ENCODE measurements at places on chromosomes 12 and 14.

DNA sequence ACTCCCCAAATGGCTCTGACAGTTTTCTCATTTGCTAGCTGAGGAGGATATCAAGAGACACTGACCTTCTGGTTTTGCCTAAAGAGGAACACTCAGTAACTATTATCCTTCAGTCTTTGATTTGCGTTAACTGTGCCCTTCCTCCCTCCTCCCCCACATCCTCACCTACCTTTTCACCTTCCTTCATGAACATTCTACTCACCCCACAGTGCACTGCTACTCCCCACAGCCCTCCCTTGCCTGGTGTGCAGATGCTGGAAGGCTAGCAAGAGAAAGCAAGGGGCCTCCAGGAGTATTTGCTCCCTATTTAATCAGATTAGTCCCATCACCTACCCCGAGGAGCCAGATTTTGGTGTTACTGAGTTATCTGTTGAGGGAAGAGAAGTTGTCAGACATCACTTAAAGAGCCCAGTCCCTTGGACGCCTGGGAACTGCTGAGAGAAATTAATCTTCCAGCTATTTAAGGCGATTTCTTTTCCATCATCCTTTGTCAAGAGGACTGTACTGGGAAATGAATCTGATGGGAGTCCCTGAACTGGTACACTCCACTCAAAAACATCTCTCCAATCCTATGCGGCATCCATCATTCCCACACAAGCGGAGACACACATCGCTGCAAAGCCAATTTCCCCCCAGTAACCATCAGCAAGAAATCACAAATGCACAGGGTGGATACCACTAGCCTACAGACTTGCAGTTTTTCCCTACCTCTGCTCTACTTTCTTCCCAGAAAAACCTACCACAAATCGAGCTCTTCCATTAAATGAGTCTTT, 11.5 kb downstream of the PSMB5 start:
- no peak for DNase-seq

- no peak for DNase-seq
These were observed 345.6 kb downstream of the PAWR start for GRCh38 chr12:79344855-79345847.

- no peak for DNase-seq
These were observed 10.0 kb downstream of the HSD17B6 start for GRCh38 chr12:56773113-56773512.

DNA sequence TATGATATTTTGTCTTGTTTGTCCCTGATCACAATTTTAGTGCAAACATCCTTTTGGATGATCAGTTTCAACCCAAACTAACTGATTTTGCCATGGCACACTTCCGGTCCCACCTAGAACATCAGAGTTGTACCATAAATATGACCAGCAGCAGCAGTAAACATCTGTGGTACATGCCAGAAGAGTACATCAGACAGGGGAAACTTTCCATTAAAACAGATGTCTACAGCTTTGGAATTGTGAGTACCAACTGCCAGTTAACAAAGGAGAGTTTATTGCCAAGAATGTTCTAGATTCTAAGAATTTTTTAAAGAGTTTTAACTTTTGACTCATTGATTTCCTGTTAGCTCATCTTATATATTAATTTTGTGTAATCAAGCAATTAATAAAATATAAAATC, 55.4 kb downstream of the IRAK3 start:
- no peak for DNase-seq

- no peak for DNase-seq
These were observed 9.0 kb downstream of the PITPNM2 start for GRCh38 chr12:123141615-123142517.

DNA sequence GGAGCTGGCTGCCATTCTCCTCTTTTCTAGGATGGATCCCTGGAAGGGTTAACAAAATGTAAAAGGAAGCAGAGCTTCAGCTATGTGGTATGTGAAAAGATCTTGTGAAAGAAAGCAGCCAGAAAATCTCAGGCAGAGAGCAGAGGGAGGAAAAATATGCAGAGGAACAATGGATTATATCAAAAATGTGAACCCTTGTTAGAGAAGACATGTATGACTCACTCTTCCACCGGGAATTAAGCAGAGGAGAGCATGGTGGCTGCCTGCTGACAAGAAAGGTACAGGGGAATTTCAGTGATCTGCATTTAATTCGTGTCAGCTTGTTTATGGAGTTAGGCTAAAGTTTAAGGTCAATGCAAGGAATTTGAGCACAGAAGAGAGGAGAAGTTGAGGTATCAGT, 46.3 kb downstream of the KCNA1 start:
- DNase-seq, result no peak

DNA sequence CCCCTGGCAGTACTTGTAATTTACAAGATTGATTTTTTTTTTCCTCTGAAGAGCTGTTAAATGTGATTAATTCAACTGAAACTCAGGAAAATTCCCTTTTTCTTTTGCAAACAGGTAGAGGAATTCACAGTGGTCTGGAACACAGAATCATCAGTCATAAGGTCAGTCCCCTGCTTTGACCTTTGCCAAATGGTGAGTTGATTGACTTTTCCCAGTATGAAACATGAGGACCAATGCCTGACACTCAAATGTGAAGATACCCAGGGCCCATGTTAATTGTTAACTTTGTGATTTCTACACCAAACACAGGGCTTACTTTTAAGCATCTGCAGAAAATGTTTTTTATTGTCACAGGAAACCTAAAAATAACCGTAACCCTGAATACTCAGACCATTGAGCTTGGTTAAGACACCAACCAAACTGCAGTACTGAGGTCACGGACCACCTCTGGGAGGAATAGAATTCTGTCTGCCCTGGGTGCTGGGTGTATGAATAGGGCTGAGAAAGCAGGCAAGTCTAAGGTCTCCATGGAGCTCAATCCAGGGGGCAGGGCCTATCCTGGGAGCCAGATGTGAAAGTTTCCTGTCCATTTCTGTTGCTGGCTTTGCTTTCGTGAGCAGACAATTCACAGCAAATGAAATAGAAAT, 192.4 kb downstream of the TMX1 start:
- no peak for DNase-seq

DNA sequence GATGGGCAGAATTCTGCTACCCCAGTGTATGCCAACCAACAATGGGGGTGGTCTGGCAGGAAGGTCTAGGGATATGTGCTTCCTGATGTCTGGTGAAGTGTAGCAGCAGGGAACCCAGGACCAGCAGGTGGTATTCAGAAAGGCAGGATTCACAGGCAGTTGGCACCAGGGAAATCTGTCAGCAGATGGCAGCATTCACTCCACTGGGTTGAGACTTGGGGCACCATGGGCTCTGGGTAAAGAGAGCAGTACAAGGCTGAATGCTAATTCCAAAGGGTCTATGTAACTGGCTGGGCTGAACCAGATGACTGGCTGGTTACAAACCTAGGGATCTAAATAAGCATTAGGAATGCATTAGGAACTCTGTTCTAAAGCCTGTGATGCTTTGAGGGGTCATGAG, 466.9 kb upstream of the STXBP6 start:
- no peak for DNase-seq

- DNase-seq, result no peak
These were observed 6.6 kb downstream of the PLEKHG6 start for GRCh38 chr12:6316921-6317692.

GRCh38 chr12:89433634-89434033, 81.3 kb upstream of the DUSP6 start:
- no peak for DNase-seq

DNA sequence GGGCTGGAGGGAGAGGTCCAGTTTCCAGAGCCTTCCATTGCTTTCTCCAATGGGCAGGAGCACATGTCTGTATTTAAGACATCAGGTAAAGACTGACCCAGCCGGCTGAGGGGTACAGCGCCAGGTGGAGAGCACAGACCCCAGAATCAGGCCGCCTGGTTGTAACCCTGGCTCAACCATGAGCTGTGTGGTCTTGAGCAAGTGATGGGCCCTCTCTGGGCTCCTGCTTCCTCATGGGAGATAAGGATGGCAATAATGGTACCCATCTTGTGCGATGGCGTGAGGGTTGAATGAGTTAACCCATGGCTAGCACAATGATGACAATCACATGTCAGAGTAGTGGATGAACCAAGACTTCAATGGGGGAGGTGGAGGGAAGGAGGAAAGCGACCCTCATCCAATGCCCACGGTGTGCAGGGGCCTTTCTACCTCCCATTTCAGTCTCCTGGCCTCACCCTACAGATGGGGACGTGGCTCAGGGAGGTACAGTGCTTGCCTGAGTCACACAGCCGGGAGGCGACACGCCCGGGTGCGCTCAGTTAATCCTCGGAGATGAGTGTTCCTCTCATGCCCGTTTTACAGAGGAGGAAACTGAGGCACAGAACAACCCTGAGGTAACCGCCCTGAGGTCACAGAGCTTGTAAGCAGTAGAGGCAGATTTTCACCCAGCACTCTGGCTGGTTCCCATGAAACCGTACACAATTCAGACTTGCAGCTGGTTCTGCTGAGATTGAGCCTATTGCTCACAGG, 163.9 kb downstream of the RBM19 start:
- no peak for DNase-seq

- no peak for DNase-seq
These were observed 174.8 kb upstream of the DCN start for GRCh38 chr12:91357381-91357780.

- DNase-seq, result no peak
These were observed 251.5 kb upstream of the DCN start for GRCh38 chr12:91434081-91434480.

GRCh38 chr12:53743266-53744129, 8.3 kb downstream of the CISTR start:
- peak; percentile 49 for DNase-seq

GRCh38 chr12:121673013-121673511, 3.6 kb upstream of the MORN3 start:
- no peak for DNase-seq

DNA sequence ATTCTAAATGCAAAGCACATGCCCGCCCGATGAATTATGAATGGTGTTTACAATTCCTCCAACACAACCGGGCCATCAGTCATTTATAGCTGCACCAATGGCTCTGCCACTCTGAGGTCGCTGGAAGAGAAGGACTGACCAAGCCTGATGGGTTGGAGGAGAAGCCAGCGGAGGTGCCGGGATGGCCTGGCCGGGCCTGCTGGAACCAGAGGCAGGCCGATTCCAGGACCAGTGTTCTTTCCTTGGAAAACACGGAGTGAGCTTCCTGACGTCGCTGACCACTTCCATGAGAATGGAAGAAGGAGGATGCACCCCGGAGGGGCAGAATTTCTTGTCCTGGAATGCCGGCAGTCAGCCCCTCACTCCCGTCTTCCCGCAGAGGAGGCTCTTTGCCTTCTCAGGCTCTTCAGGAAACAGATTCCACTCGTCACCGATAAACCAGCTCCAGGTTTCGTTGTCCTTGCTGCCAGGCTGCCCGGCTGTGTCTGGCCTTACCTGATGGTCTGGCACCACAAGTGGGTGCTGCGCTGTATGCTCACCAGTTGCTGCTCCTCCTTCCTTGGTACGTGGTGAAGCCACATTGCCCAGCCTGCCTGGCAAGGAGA, 358.5 kb upstream of the SFSWAP start:
- DNase-seq, result no peak

- no peak for DNase-seq
These were observed 174.5 kb downstream of the MYRFL start for GRCh38 chr12:69999561-69999960.

GRCh38 chr12:112855375-112855774, 51.4 kb upstream of the OAS1 start:
- no peak for DNase-seq

DNA sequence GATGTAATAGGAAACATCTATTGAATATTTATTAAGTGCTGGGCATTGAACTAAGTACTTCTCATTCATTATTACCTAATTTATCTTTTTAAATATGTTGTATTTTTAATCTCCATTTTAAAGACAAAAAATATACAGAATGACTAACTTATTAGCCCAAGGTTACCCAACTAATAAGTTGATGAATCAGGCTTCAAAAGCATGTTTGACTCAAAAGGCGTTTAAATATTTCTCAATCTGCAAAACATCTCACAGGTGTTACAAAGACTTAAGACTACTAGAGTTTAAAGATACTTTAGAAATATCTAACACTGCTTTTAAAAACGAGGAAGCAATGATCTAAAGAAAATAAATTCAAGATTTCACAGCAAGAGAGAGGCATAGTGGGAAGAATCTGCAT, 457.4 kb upstream of the DCN start:
- no peak for DNase-seq

- DNase-seq, result no peak
These were observed 43.8 kb downstream of the ANO6 start for GRCh38 chr12:45259675-45260074.

GRCh38 chr12:126862500-126862899, 1404.5 kb upstream of the TMEM132C start:
- no peak for DNase-seq

DNA sequence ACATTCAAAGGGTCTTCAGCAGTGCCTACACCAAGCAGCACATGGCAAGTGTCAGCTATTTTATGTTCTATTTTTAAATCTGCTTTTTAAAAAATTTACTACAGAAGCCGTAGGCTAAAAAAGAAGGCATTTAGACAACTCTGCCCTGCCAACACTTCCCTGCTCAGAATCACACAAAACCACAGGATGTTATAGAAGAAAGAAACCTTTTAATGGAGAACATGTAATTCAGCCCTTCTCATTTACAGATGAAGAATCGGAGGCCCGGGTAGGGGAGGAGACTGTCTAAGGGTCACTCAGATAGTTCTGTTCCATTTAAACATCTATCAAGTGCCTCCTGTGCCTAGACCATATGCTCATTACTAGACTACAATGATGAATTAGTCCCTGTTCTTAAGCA, 171.8 kb upstream of the NTF3 start:
- no peak for DNase-seq

DNA sequence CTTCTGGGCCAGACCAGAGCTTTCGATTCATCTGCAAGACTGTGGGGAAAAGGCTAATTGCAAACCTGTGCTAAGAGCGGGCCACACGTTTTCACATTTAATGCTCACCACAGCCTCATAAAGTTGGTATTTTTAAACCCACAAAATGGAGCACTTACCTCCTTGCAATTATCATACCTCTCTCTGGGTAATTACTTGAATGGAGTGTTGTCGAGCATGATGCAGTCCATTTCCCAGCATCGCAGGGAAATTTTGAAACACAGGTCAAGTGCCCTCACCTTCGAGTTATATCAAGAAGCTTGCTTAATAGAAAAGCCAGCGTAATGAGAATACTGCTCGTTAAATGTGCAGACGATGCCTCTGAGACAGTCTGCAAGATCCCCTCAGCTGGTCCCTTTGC, 8.8 kb upstream of the IFI27L2 start:
- DNase-seq, result no peak

- no peak for DNase-seq
These were observed 19.0 kb upstream of the PELI2 start for GRCh38 chr14:56099081-56099797.

- DNase-seq, result no peak
These were observed 9.4 kb downstream of the AKT1 start for GRCh38 chr14:104786091-104786586.

DNA sequence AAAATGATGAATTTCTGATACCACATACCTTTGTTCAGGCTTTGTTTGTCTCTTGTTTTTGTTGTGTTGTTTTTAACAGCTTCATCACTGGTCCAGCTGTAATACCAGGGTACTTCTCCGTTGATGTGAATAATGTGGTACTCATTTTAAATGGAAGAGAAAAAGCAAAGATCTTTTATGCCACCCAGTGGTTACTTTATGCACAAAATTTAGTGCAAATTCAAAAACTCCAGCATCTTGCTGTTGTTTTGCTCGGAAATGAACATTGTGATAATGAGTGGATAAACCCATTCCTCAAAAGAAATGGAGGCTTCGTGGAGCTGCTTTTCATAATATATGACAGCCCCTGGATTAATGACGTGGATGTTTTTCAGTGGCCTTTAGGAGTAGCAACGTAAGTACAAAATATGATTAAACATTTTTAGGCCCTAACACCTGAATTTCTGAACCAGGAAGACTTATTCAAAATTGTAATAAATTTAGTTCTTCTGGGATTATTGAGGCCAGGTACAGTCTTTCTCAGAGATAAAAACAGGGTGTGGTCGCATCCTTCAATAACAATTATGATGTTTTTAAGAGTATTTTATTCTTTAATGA, 22.4 kb downstream of the RXYLT1 start:
- DNase-seq, result no peak

Data from stimulated activated CD4-positive, alpha-beta T cell treated with anti-CD3 and anti-CD28 coated beads, TNF-alpha, amount 100 ng/mL, for 24 hours (primary cell).